ENCODE measurements at places on chromosomes 4 and X.

DNA sequence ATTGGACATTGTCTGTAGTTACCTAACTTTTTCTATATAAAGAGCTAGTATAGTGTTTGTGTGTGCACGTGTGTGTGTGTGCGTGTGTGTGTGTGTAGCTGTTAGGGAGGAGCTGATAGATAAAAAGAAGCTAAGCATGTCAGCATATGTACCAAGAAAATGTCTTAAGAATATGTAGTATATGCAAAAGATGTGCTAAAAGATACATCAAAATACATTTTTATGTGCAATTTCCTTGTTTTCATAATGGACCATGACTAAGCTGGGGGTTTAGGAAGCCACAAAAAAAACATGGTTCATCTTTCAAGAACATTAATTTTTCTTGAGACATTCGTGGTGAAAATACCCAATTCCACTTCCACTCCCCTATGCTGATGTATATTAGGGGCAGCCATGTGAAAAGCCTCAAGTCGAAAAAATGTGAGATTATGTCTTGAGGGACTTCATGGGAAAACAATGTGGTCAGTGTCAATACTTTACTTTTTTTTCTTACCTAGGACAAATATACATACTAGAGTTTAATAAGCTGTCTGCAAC is 1599.7 kb downstream of the ARAP2 start:
- DNase-seq: peak; percentile 53

GRCh38 chrX:30219372-30219771 is 4.0 kb downstream of the MAGEB2 start:
- no peak for DNase-seq

- no peak for DNase-seq
These were observed 62.2 kb downstream of the FMR1NB start for GRCh38 chrX:148043271-148043855.

GRCh38 chr4:73777612-73778011 is 37.2 kb downstream of the CXCL8 start:
- DNase-seq: no peak

DNA sequence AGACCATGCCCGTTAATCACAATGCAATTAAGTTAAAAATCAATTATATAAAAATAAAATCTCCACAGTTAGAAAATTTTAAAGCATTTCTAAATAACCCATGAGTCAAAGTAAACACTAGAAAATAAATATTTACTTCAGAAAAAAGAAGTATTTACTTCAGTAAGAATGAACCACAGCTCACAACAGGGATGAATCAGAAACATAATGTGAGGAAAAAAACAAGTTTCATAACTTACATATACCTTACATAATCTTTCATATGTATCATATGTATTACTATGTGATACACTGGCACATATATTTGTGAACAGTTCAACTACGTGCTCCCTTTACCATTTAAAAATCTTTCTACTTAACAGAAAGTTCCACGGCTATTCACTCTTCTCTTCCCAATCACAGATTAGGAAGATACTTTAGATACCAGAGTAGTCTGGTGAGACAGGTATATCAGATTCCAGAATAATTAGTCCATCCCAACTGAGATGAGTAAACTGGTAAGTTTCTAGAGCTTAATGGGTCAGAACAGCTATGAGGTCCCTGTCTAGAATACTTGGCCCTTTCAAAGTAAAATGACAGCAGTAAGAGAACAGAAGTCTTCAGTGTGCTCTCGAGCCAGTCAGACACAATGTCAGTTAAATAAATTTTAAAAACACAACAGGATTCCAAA is 70.3 kb downstream of the SH3RF1 start:
- DNase-seq: no peak

DNA sequence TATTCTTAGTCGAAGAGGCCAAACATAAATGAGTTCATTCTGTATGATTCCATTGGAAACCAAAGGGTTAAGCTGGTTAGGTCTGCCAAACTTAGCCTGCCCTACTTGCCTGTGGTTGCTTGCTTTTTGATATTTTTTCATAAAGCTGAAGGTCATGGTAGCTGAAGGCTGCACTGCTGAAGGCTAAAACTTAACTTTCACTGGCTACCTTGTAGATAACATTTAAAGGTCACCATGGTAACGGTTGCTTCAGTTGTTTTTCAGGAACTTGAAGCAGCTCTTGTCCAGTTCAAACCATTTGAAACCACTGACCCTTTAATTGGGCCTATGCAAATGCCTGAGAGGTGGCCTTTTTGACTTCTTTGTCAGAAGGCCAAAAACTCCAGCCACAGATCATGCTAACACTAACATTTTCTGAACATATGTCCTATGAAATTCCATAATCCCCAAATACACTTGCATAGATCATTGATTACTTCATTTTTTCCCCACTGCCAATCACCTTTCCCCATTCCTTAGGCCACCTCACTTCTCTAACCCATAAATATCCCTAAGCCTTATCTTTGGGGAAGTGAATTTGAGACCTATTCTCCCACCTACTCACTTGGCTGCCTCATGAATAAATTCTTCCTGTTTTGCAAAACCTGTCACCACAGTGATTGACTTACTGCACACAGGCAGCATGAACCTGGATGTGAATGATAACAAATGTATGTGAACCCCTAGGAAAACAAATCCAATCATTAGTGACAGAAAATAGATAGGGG is 10.7 kb upstream of the SMIM10L2A start:
- DNase-seq: no peak

- DNase-seq: no peak
These were observed 907.1 kb downstream of the RPA4 start for GRCh38 chrX:97790850-97791249.

DNA sequence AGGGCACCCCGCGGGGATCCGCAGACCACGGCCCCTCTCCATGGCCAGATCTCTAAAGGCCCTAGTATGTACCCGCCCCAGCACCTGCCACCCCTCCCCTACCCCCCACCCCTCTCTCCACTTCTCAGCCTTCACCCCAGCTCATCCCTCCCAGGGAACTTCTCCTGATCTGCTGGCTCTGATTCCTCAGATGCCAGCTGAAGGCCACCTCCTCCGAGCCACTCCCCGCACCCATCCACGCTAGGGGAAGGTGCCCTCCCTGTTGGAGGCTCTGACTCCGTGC is 11.9 kb downstream of the PSAPL1 start:
- DNase-seq: no peak

DNA sequence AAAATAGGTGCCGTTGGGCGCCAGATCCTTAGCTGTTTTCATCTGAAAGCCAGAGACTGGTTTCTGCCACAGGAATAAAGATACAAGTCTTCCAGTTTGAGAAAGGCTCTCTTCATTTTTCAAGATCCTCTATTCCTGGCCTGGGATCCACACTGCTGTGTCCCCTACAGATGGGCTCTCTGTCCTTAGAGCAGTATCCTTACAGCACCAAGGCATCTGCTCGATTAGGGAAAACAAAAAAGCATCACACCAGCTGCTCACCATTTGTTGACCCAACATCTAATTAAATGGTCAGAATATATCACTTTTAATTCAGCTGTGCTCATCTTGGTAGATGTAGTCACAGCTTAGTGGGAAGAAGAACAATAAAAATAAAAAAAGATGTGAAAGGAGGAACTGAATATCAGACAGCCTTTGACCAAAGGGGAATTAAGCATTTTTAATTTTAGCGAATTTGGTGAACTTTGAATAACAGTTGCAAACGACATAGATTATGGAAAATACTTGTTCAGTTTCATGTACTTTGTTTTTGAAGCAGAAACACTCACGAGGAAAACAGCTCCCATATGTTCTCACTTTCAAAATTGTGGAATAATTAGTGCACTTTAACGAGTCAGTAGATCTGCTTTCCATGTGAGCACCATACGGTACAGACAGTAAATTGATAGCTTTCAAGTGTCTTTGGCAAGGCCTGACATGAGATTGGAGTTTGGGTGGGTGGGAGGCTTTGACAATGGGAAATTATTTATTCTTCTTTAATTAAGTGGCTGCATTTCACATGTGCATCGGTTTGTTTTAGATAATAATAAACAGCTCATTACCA is 148.4 kb upstream of the CLNK start:
- no peak for DNase-seq

- no peak for DNase-seq
These were observed 29.9 kb upstream of the TET2 start for GRCh38 chr4:105116616-105117319.

GRCh38 chrX:128518508-128518907 is 466.3 kb upstream of the ACTRT1 start:
- DNase-seq: peak; percentile 0

GRCh38 chr4:98601708-98602107 is 56.7 kb downstream of the TSPAN5 start:
- DNase-seq: no peak

DNA sequence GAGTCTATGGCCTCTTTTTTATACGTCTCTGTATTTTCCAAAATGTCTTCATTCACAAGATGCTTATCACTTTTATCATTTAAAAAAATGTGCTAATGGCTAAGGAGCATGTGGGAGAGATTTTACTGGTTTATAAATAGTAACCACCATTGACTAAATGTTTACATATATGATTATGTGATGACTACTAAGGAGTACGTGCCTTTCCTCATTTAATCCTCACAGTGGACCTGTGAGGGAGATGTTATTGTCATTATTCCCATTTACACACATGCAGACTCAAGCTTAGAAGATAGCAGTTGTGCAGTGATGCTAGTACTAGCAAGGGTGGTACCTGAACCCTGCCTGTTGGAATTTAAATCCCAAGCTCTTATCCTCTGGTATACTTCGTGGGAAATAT is 2.4 kb downstream of the SRD5A3 start:
- DNase-seq: no peak

DNA sequence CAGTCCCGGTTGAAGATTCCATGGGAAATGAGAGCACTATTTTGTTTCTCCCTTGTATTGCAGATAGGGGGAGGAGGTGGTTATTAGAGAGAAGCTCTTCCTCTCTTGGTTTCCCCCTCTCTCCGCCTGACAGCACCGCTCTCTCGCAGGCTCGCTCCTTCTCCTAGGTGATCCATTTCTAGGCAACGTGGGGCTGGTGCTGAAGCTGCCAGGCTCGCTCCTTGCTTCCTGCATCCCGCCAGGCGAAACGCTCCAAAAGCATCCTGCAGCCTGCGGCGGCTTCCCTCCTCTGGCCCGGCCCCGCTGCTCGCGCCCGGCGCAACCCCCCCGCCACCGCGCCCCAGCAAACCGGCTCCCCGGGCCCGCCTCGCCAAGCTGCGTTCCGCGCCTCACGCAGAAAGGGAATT is at the start of gene GRID2:
TSS of gene GRID2 (plus strand) at position 346 of the 407 bp plus-strand sequence.
- DNase-seq: no peak

- no peak for DNase-seq
These were observed 267.1 kb upstream of the ETNPPL start for GRCh38 chr4:109029987-109030386.

- DNase-seq: no peak
These were observed 108.1 kb downstream of the TSPAN7 start for GRCh38 chrX:38669428-38669827.

- no peak for DNase-seq
These were observed 23.9 kb upstream of the TMSB4X start for GRCh38 chrX:12950851-12951594.

DNA sequence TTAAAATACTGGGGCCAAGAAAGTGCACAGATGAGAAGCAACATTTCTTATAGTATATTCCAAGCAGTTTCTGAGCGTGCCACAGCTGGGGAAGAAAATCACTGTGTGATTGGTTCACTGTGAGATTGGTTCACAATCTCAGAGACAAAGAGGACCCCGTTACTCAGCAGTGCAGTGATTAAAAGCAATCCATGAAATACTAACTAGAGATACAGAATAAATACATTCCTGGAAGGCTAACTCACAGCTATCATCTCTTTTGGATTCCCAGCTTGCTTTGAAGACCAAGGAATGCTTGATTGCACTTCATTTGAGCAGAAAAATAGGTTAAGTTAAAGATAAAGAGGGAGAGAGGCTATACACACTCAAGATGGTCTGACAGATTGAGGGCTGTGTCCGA is 132.1 kb upstream of the RAPGEF2 start:
- DNase-seq: no peak

DNA sequence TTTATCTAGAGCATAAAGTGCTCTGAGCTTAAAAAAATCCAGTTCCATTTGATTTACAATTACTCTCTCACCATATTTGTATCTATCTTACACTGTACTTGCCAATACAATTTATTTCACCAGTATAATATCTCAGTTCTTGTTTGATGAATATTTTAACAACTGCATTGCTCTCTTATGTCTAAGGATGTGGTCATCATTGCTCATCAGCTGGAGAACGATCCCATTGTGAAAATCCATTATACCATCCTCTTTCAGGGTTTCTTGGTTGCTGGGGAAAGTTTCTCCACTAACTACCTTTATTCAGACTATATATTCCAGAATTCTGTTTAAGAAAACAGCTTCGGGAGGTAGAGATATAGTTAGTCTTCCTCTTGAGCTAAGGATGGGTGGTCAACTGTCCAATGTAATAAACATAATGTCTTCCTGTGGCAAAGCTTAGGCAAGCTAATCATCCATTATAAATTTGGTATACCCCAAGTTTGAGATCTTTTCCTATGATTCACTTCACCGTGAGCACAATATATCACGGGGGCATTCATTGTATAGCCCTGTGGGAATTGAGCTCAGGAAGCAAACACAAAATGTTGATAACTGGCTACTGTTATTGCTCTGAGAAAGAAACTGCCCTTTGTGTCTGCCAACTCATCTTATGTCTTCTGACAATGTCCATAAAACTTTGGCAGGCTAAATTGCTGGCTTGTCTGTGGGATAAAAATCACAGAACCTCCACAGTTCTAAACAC is 2361.9 kb downstream of the ARAP2 start:
- peak; percentile 8 for DNase-seq

- DNase-seq: no peak
These were observed 103.7 kb upstream of the KLF3 start for GRCh38 chr4:38560340-38560739.

DNA sequence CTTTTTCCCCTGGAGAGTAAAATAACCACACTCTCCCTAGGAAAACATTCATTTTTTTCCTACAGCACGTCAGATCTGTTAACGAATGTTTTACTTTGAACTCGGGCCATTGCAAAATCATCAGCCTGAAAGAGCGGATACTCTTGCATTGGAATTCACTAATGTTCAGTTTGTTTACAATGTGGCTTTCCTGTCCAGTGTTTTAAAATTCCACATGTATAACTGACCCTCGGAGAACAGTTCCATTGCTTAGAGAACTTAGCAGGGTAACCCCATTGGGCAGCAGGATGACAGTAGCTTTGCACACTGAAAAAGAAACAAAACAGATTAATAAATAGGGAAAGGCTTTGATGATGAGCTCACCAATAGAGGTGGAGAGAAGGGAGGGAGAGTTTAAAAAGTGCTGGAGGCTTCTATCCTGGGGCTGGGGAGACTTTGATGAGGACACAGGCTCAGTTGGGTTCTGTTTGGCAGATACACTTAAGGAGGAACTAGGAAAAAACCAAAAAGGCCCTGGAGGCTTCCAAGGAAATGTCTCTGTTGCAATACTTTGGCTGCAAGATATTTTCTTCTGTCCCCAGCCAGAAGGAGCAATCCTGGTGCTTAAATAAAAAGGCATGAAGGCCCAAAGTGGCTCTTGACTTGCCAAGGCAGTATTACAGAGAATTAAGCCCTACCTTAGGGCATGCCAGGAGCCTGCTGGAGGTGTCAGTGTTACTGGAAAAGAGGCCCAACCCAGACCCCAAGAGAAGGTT is 143.1 kb downstream of the ARSF start:
- DNase-seq: peak; percentile 75

GRCh38 chr4:108029731-108030130 is 40.0 kb downstream of the HADH start:
- no peak for DNase-seq
